T-helper 1 cell (primary cell): ENCODE measurements at places on chromosomes 6 and 20.

- DNase-seq = no peak
These were observed 71.5 kb upstream of the TGM3 start for GRCh38 chr20:2224368-2224639.

DNA sequence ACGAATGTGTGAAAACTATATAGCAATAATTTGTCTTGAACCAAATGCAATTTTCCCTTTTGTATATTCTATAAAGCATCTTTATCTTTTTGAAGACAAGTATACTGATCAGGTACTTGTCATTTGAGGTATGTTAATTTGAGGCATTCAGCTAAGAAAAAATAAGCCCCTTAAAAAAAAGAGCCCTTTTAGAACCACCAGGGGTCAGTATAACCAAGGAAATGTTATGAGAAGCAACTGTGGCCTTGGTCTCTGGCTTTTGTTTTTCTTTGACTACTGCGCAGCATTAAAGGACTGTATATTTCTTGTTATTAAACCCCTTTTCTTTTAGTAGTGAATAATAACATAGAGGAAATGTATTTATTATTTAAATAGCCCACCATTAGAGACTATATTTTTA, 43.1 kb downstream of the CD109 start:
- peak; percentile 57 for DNase-seq

- no peak for DNase-seq
These were observed 9.6 kb upstream of the SPDEF start for GRCh38 chr6:34565722-34566137.

GRCh38 chr20:47704746-47705496, 80.4 kb downstream of the SULF2 start:
- DNase-seq = no peak

- no peak for DNase-seq
These were observed 98.0 kb upstream of the SLC24A3 start for GRCh38 chr20:19114410-19114809.

DNA sequence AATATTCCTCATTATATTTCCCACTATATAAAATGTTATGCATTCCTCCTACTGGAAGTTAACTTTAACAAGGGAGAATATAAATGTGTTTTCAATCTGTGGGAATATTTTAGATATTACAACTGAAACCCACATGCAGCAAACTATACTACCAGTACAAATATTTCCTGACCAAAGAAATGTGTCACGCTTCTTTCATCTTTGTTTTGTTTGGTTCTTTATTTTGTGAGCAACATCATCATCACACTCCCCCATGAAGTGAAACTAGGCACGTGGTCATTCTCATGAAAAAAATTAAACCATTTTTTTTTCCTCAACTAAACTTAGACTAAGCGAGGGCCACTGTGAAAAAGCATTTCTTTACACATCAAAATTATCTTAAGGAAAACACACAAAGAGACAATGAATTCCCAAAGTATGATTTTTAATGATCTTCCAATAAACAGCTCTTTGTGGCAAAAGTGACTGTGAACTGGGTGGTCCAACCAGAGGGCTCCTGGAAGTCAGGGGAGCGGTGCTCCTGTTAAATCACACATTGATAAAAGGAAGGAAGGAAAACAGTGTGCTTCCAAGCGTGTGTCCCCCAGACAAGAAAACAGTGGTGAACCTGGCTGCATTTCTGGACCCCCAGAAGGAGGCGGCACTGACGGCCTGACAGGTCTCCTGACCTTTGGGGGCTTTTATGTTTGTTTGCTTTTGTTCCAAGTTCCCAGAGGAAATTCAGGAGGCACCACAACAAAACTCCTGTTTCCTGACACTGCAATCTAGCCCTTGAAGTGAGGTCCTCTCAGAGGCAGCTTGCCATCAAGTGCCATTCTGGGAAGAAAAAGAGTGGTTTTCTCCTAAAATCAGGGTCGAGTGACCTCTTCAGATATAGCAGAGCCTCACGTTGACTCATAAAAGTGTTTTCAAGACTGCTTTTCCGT, 166.8 kb upstream of the FOXQ1 start:
- no peak for DNase-seq

DNA sequence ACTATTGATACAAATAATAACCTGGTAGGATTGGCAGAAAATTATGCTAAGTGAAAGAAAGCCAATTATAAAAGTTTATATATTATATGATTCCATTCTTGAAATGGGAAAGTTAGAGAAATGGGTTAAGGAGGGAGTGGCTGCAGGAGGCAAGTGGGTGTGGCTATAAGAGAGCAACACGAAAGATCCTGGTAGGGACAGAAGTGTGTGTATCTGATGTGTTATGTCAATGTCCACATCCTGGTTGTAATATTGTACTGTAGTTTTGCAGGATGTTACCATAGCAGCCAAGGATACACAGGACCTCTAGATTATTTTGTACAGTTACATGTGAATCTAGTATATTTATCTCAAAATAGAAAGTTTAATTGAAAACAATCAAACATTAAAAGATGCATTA, 46.8 kb downstream of the SNX5 start:
- no peak for DNase-seq

DNA sequence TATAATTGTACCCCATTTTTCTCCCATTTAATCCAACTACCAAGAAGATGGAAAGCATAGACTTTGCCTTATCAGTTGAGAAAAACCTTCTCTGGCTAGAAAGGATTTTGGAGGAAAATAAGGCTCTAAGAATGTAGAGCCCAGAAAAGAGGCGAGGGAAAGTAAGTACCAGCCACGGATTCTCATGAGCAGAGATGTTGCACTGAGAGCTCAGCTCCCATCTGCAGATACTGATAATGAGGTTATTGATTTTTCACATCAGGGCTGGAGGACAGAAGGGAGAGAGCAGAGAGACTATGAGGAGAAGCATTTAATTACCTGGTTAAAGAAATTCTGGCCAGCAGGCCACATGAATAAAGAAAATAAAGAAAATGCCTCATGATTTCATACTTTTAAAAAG, 104.4 kb upstream of the FAM184A start:
- no peak for DNase-seq

DNA sequence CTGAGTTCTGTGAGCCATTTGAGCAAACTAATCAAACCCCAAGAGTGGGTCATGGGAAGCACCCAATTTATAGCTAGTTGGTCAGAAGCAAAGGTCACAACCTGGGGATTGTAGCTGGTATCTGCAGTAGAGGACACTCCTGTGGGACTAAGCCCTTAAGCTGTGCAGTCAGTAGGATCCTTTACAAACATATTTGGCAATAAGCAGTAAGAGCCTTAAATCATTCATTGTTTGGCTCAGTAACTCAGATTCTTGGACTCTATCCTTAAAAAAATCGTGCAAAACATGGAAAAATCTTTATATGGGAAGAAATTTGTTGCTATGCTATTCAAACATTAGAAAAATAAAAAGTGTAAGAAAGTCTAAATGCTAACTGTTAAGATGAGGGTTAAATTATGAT, 29.9 kb downstream of the FRK start:
- no peak for DNase-seq

GRCh38 chr6:39274471-39274870, 39.7 kb downstream of the KCNK17 start:
- no peak for DNase-seq
